ENCODE measurements at places on chromosomes 5 and 9.

- DNase-seq = no peak
Observed at GRCh38 chr5:51651476-51651875, 268.2 kb downstream of the ISL1 start.

GRCh38 chr5:133327946-133328401 is 276.2 kb downstream of the HSPA4 start:
- DNase-seq = no peak

- DNase-seq = no peak
Observed at GRCh38 chr5:40258222-40258621, 421.5 kb upstream of the PTGER4 start.

DNA sequence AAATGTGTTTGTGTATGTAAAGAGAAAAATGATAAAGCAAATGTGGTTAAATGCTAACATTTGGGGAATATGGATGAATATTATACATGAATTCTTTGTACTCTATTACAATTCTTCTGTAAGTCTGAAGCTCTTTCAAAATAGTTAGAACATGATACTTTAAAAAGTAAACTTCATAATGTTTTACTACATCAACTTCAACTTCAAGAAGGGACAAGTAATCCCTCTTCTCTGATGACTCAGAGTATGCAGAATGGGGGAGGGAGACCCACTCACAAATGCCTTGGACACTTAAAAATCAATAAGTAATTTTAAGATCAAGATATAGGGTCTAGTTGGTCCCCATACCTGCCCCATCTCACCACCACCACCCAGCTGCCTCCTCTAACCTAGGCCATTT is 162.4 kb downstream of the ESM1 start:
- DNase-seq = no peak

DNA sequence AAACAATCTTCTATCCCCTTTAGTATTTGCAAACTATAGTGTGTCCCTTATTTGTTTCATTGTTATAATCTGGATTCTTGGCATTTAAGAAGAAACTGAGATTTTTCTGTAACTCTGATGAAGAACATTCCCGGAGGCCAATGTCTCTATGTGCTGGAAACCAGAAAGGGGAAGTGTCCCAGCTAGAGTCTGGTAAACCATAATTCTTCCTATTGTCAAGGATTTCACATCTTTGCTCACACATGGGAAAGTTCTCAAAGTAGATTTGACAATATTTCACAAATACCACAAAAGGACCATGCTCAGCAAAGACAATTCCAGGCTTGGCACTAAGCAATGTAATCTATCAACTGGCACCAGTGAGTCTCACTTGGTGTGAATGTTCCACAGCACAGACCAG is 146.8 kb downstream of the MUSK start:
- DNase-seq = no peak

- DNase-seq = no peak
Observed at GRCh38 chr9:99056886-99057664, 47.8 kb upstream of the TGFBR1 start.

DNA sequence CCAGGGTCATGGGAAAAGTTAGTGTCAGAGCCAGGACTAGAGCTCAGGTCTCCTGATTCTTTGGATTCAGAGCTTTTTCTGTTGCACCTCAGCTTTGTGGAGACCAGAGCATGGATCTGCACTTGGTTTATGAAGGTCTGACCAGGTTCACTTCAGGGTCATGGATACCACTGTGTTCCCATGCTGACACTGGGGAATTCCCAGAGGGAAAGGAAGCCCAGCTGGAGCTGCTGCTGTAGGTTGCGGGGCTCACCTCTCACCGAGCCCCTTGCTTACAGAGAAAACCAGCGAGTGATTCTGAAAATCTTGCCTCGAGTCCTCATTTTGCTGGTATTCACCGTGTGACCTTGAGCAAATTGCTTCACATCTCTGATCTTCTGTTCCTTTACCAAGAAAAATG is 83.0 kb downstream of the RGS3 start:
- DNase-seq = no peak

DNA sequence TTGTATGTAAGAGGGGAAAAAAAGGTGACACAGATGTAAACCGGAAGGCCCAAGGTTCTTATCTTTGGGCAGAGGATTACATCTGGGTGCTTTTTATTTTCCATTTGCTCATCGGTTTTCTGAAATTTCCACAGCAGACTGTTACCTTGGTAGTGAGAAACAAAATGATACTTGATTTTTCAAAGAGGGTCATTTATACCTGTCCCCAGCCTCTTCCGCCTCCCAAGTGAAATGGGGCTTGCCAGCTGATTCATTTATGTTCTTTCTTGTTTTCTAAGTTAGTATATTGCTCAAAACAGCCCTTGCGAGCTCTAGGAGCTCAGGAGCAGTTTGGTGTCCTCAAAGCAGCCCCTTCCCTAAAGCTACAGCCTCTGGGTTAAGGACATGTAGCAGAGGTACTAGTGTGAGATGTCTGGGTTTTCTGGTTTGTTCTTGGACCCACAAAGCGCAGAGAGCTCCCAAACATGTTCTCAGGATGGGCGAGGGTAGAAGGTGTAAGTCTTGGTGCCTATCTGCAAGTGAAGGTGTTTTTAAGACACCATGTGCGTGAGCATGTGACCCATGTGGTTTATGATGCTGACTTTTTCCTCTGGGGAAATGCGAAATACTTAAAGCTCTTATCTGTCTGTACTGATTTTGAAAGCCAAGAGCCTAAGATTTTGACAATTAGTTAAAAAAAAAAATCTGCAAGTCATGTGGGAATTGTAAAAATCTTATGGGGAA is 38.3 kb downstream of the DAPK1 start:
- DNase-seq = no peak

GRCh38 chr9:98146101-98146991 is 27.3 kb upstream of the TRIM14 start:
- DNase-seq = peak; percentile 96

- no peak for DNase-seq
Observed at GRCh38 chr9:35487081-35487480, 2.8 kb upstream of the RUSC2 start.

DNA sequence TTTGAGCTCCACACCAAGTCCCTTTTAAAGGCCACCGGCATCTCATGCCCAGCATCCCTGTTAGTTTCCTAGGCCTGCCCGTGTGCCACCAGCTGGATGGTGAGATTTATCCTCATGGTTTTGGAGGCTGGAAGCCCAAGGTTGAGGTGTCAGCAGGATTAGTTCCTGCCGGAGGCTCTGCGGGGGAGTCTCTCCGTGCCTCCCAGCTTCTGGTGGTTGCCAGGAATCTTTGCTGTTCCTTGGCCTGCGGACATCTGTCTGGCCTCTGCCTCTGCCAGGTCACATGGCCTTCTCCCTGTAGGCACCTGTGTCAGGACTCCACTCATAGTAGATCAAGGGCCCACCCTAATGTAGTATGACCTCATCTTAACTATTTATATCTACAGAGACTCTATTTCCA is 45.4 kb downstream of the JADE2 start:
- peak; percentile 78 for DNase-seq

- no peak for DNase-seq
Observed at GRCh38 chr9:117437283-117437682, 22.4 kb upstream of the ASTN2 start.

GRCh38 chr9:91811024-91811909 is 138.8 kb downstream of the ROR2 start:
- DNase-seq = peak; percentile 37

- no peak for DNase-seq
Observed at GRCh38 chr5:142722896-142723295, 37.0 kb upstream of the FGF1 start.

DNA sequence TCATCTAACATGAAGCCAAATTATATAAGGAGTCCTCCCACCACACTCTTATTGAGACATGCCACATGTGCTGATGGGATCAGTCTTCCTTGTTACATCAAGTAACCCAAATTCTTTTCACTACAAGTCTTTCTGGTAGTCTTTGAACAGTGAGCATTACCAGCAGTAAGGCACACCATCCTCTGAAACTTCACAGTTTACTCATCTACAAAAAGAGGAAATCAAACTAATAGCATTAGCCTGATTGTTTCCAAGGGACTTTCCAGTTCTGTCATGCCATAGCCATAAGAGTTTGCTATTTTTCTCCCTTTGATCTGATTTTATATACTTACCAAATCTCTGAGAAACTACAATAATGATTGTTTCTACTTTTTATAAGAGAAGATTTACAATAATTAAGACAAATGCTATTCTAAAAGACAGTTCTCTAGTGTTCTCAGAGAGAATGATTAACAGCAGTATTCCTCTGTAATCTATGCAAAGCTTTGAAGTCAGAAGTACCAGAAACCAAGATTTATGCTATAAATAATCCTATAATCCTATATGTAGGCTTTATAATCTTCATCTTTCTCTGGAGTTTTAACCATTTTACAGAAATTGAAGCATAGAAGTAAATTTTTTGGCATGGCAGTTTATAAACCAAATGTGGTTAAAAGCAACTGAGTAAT is 166.2 kb upstream of the ACO1 start:
- DNase-seq = no peak

GRCh38 chr9:6827439-6828145 is 69.8 kb downstream of the KDM4C start:
- peak; percentile 29 for DNase-seq

DNA sequence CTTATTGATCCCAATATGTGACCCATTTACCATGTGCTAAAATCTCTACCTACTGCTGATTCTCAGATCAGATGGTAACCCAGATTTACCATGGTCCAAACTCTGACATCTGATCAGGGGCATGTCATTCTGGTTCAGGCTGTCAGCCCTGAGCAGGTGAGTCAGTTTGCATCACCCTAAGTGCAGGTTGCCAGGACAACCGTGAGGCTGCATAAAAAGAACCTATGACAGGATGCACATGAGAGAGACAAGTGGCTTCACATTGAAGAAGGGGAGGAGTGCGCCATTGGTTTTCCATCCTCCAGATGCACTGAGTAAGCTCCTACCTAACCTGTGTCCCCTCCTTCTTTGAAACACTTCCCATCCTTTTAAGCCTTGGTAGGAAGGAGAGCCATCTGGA is 801 bp upstream of the PRSS3 start:
- DNase-seq = no peak

GRCh38 chr9:132181796-132182313 is 20.0 kb downstream of the NTNG2 start:
- DNase-seq = no peak

DNA sequence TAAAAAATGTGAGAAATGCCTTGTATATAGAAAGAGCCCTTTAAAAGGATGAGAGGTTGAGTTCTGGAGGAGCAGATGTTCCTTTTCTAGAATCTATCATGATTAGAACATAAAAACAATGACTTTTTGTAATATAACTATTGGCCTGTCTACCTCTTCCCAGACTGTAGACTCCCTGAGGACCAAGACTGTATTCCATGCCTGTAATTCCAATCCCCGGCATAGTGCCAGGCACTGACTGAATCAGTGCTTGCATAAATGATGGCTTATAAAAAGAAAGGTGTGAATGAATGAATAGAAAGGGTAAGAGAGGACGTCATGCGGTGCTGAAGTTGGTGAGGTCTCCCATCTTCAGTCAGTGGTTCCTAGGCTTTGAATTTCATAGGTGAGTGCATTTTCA is 92.6 kb upstream of the GDNF start:
- DNase-seq = no peak

- DNase-seq = no peak
Observed at GRCh38 chr5:59645380-59645779, 248.1 kb downstream of the PDE4D start.

GRCh38 chr5:141637123-141637766 is 448 bp downstream of the RELL2 start:
- DNase-seq = no peak

- DNase-seq = no peak
Observed at GRCh38 chr9:111871499-111871855, 25.1 kb upstream of the UGCG start.

GRCh38 chr5:131661933-131662332 is 26.9 kb upstream of the RAPGEF6 start:
- no peak for DNase-seq

- no peak for DNase-seq
Observed at GRCh38 chr5:81254886-81255559, 21.9 kb downstream of the CKMT2 start.

- no peak for DNase-seq
Observed at GRCh38 chr9:114574438-114574837, 13.1 kb upstream of the ATP6V1G1 start.

- no peak for DNase-seq
Observed at GRCh38 chr9:106481013-106481609, 381.9 kb upstream of the ZNF462 start.

- no peak for DNase-seq
Observed at GRCh38 chr5:79961716-79962574, 29.1 kb downstream of the MTX3 start.

GRCh38 chr5:143085319-143085917 is 315.2 kb downstream of the ARHGAP26 start:
- no peak for DNase-seq

- no peak for DNase-seq
Observed at GRCh38 chr5:173795601-173796000, 92.5 kb upstream of the CPEB4 start.

DNA sequence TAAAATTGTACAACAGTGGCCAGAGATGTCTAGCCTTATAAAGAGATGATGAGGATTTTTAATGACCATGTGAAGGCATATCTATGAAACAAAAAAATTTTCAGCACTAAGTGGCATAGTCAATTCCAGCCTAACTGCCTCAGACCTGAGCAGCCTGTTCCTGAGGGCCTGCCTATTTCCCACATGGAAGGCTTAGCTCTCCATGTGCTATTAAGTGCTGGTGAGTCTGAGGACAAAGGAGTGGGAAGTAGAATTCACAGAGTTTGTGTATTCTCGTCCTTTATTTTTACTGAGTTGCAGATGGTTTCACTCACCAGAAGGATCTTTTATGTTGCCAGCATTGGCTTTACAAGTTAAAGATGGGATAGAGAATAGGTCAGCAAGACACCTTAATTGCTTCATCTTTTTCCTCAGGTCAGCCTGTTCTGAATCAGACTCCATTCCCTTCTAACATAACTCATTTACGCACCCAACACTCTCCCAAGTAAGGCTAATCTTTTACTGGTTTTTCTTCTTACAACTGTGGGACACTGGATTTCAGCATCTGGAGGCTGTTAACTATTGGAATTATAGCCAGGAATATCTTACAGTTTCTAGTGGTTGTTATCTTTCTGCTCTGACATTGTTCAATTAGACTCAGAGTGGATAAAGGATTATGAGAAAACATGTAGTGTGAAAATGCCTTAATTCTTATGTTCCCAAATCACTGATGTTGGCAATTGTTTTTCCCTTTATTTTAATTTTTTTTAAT is 76.8 kb downstream of the ISOC1 start:
- DNase-seq = no peak

- DNase-seq = no peak
Observed at GRCh38 chr9:116937361-116937760, 250.3 kb downstream of the TRIM32 start.

DNA sequence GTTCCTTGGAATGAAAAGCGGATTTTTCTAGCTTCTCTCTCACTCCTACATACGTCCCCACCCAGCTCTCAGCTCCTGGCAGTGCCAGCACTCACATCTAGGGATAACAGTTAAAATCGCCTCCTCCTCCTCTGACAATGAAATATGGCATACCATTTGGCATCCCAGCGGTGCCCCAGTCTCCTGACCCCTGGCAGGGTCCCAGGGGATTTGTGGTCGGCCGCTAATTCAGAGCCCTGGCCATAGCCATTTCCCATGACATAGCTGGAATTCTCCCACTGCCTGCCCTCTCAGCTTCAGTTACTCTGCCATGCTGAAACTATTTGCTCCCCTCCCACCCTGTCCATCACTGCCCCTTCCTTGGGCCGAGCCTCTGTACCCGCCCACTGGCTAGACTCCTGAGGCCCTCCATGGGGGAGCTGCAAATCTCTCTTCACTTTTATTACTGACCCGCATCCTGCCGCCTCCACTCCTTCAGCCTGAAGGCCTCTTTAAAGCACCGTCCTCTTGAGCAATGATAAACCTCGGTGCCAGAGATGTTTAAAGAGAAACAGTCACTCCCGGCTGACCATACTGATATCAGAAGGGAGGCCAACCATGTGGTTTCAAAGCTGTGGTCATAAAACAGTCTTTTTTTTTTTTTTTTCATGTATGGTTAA is 139.8 kb downstream of the SLIT3 start:
- DNase-seq = no peak

Data from adrenal gland (tissue), 19 donors.